Stimulated activated CD8-positive, alpha-beta memory T cell treated with anti-CD3 and anti-CD28 coated beads, Interleukin-7, amount 100 ng/mL, for 1 hour (primary cell): ENCODE measurements at places on chromosomes 12 and 14.
A peak's percentile ranks its signal among the peaks of the same experiment; 100 is the strongest.

DNA sequence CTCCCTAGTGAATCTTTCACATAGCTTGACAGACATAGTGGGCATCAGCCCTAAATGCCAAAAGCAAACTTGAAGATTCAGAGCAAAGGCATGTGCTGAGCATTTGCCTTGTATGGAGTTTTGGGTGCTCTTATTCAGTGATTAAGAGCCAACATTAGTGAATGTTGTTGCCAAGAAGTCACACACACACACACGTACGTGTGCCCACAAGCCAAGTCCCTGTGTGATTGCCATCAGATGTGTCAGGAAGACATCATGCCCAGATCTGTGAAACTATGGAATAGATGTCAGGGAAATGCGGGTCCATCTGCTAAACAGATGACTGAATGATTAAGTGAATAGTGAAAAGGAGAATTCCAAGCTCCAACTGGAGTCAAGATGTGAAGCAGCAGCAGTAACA, 149.0 kb downstream of the AKAP6 start:
- no peak for DNase-seq

DNA sequence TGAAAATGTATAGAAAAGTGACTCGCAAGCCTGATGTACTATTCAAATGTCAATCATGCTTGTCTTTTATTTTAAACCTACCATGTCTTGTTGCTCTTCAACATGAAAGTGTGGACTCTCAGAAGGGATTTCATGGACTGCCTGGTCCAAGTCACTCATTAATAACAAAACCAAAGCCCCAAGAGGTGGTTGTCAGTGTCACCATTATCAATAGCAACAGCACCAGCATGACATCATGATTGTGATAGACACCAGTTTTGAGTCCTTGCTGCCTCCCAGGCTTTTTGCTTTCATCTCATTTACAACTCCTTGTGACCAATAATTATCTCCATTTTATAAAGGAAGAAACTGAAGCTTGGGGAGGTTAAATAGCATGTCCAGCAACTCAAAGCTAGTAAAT, 112.0 kb upstream of the TMPO start:
- no peak for DNase-seq

GRCh38 chr14:91059576-91060350, 678 bp downstream of the RPS6KA5 start:
- DNase-seq, result peak; percentile 22

DNA sequence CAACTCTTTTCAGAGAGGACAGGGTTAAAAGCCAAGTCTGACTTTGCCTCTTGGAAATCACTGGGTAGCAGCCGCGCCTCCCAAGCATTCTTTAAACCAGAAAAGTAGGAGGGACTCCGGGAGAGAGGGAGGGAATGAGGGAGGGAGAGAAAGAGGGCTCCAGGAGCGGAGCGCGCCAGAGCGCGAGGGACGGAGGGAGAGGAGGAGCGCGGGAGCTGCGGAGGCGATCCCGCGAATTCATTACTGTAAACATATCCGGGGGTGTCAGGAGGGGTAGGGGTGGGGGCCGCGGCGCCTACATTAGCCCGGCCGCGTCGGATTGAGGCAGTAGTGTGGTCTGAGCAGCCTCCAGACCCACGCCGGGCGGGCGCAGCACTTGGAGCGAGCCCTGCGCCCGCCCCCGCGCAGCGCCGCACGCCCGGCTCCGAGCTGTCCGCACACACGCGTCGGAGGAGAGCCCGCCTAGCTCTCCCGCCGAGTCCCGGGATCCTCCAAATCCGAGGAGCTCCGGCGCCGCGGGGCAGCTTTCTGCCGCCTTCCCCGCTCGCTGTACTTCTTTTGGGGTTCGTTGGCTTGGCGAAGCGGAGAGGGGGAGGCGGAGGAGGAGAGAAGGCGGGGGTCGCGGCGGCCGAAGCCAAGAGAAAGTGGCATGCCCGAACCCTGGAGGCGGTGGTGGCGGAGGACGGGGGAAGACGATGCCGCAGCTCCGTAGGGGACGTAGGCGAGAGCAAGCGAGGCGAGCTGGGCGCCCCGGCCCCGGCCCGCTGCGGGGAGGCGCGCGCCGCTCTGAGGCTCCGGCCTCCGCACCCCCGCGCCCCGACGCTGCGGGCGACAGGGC, 3.3 kb downstream of the FLRT2 start:
- DNase-seq, result no peak
